ENCODE measurements at places on chromosomes 16 and 17. TPM values are rescaled to one million over a fixed set of nuclear protein-coding genes. Genes with fewer than 3 reads are reported as not detected.

- no peak for DNase-seq
- no peaks in the 10 kb centered on the region for H3K36me3 ChIP-seq
- H3K4me1 ChIP-seq, result no peaks in the 10 kb centered on the region
- no peak overlapping the region for H3K27ac ChIP-seq
Observed at GRCh38 chr17:72683506-72684404, 408.7 kb downstream of the SLC39A11 start.

DNA sequence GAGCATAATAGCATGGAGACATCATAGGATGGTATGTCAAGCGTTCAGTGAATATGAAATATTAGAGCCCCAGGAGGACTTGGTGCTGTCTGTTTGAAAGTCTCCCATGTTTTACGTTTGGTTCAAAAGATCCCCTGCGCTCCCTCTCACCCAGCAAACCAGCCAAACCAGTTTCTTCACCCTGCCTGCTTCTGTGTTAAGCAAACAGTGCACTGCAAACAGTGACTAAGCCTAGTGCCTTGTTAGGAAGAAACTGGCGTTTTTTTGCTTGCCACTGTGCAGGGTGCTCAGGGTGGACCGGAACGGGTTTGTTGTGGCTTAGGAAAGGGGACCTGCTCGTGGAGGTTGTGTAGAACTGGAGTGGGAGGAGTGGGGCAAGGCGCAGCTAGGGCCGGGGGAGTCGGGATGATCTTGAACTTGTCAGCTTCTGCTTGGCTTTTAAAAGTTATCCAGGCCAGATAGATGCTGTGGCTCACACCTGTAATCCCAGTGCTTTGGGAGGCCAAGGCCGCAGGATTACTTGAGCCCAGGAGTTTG lies 7.7 kb downstream of the CDH1 start:
- DNase-seq, result peak; percentile 79
- H3K27ac ChIP-seq, result peak overlapping the region; percentile 4

DNA sequence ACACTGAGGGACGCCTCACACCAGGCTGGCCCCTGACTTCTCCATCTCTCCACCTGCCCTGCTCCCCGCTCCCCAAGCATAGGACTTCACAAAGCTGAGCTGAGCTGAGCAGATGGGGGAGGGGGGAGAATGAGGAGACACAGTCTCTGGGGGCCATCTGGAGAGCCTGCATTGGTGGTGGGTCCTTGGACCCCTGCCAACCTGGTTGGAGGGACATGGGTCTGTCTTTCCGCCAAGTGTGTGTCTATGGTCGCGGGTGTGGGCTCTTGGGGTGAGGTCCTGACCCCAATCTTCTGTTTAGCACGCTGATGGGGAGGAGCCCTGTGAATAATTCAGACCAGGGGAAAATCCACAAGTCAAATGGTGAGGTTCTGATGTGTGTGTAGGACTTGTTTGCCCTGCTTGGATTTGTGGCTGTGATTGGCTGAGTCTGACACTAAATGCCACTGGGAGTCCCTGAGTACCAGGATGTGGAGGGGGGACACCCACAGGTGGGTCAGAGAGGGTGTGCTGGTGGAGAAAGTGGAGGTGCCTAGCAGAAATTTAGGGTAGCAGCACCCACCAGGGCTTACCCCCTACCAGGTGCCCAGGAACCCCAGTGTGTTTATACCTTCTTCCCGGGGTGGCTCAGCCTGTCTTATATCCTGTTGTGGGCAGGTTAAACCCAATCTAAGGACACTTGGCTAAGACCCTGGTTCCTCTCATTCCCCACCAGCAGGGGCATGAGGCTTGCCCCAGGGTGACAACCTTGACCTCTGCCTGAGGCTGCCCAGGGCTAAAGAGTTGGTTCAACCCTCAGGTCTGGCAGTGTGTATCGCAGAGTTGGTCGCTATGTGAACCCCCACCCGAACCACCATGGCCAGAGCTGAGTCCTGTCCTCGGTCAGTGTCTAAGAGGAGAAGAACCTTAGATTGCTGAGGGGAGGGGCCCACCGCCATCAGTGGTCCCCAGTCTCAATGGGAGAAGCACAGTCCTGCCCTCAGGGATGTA lies 2.1 kb downstream of the FMNL1 start:
- no peak for DNase-seq
- no peak overlapping the region for H3K27ac ChIP-seq
- H3K36me3 ChIP-seq, result no peaks in the 10 kb centered on the region

DNA sequence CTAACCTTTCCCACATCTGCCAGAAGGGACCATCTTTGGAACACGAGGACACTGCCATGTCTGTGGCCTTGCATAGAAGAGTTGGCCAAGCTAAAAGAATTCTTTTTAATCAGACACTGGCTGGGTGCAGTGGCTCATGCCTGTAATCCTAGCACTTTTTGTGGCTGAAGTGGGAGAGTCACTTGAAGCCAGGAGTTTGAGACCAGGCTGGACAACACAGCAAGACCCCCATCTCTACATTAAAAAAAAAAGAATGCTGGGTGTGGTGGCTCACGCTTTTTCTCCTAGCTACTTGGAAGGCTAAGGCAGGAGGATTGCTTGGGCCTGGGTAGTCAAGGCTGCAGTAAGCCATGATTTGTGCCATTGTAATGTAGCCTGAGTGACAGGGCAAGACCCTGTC lies 9.3 kb upstream of the DUSP14 start:
- H3K36me3 ChIP-seq, result peaks cover 38% of the 10 kb centered on the region
- no peak overlapping the region for H3K4me3 ChIP-seq
- H3K27ac ChIP-seq, result no peak overlapping the region
- H3K27me3 ChIP-seq, result no peaks in the 10 kb centered on the region

- H3K27ac ChIP-seq, result no peak overlapping the region
- no peaks in the 10 kb centered on the region for H3K4me1 ChIP-seq
- DNase-seq, result no peak
- peaks cover 68% of the 10 kb centered on the region for H3K36me3 ChIP-seq
- no peaks in the 10 kb centered on the region for H3K27me3 ChIP-seq
Observed at GRCh38 chr16:30715750-30716445, 16.9 kb downstream of the SRCAP start.

DNA sequence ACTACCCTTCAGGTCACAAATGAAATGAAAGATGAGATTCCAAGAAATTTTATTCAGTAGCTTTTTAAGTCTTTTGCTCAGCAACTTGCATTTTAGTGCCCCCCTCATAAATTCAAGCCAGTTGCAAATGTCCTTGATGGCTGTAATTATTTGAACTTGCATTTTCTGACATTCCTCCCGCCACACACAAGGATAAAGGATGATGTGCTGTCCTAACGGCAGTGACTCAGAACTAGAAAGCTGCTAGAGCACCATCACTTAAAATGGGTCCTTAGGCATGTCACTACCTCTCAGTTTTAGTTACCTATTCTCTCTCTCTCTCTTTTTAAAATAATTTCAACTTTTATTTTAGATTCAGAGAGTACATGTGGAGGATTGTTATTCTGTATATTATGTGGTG lies 306.7 kb downstream of the CNTNAP4 start:
- H3K27ac ChIP-seq, result no peak overlapping the region
- DNase-seq, result no peak
- H3K27me3 ChIP-seq, result no peaks in the 10 kb centered on the region
- no peaks in the 10 kb centered on the region for H3K4me1 ChIP-seq

- no peak for DNase-seq
- no peak overlapping the region for H3K4me3 ChIP-seq
- H3K27ac ChIP-seq, result no peak overlapping the region
- H3K27me3 ChIP-seq, result no peaks in the 10 kb centered on the region
- H3K4me1 ChIP-seq, result no peaks in the 10 kb centered on the region
- H3K36me3 ChIP-seq, result no peaks in the 10 kb centered on the region
Observed at GRCh38 chr17:52228823-52229222, 70.3 kb upstream of the CA10 start.

Gene ELMO3
- 8.6 TPM for total RNA-seq

Gene SPIRE2
- 6.9 TPM for total RNA-seq

Measured in H9 (cell line).